Breast epithelium (tissue), 4 donors: ENCODE measurements at places on chromosomes 5 and 9.

DNA sequence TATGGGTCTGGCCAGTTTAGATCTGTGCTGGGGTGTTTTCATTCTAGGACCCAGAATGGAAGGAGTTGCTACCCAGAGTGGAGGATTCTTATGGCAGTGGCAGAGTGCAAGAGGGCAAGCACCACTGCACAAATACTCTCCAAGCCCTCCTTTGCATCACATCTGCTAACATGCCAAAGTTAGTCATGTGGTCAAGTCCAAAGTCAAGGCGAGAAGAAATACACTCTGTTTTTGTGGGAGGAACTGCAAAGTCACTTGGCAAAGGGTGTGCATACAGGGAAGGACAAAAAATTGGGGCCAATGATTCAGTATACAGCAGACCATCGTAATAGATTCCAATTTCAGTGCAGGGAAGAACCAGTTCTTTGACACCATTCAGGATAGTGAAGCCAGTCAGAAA is 43.9 kb upstream of the HMGCS1 start:
- no peak for DNase-seq

GRCh38 chr5:1744393-1745122 is 55.1 kb downstream of the MRPL36 start:
- peak; percentile 28 for DNase-seq

DNA sequence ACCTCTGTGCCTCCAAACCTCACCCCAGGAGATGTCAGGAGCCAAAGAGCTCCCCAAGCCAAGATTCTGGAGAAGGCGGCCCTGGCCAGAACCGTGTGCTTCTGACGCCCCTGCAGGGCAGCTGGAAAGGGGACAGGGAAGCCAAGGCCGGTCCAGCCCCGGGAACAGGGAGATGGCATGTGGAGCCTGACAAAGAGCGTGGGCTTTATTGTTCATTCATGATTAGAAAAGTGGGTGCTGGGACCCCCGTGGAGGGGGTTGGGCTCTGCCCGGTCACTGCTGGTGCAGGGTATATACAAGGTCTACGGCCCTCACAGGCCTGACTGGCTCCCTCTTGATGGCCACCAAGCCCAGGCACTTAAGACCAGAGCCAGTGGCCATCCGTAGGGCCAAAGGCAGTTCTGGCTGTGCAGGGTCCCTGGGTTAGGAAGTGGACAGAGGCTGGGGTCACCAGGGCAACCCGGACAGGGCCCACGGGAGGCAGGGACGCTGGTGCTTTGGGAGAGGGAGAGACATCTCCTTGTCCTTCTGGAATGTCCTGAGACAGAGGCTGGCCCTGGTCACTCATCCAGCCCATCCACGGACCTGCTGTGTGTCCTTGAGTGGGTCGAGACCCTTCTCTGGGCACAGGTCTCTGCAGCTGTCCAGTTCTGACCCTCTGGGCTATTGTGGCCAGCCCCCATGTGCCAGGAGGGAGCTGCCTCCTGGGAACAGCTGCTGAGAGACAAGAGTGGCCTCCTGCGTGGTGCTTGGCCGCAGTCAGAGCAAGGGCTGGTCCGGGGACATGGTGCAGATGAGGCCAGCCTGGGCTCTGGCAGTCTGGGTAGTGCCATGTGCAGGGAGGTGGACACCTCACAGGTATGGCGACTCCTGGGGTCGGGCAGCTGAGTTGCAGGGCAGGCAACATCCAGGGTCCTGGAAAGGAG is 12.5 kb downstream of the NINJ1 start:
- no peak for DNase-seq

DNA sequence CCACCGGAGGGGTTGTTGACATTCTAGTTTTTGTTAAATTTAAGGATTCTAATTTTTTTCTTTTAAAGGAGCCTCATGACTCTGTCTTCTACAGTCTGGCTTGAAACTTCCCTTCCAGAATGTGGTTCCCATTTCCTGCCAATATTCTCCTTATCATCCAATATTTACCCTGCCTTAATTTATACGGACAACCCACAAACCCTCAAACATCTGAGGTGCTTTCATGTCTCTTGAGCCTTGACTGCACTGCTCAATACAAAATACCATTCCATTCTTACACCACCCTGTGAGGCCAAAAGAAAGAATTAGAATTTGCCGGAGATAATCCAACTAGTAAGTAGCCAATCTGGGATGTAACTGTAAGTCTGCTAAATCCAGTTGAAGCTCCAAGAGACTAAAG is 346.5 kb downstream of the SPOCK1 start:
- DNase-seq = no peak

GRCh38 chr9:752681-753200 is 88.8 kb upstream of the DMRT1 start:
- no peak for DNase-seq

- no peak for DNase-seq
These were observed 74.0 kb downstream of the RXRA start for GRCh38 chr9:134400283-134400682.

- no peak for DNase-seq
These were observed 114.5 kb downstream of the GNA14 start for GRCh38 chr9:77533671-77534070.

DNA sequence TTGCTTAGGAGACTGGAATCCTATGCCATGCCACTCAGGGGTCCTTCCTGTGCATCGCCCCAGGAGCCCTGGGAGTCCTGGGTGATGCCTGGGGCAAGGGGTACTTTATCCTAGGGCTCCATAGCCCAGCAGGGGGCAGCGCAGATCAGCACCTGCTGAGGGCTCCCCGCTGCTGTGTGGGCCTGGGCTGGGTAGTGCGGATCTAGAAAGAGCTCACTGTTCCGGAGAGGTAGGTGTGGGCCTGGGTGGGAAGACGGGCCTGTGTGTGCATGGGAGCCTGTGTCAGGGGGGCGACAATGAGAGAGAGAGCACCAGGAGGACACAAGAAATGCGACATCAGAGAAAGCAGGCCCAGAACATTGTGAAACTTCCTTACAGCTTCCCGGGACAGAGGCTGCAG is 11.4 kb upstream of the DAB2IP start:
- DNase-seq = no peak

DNA sequence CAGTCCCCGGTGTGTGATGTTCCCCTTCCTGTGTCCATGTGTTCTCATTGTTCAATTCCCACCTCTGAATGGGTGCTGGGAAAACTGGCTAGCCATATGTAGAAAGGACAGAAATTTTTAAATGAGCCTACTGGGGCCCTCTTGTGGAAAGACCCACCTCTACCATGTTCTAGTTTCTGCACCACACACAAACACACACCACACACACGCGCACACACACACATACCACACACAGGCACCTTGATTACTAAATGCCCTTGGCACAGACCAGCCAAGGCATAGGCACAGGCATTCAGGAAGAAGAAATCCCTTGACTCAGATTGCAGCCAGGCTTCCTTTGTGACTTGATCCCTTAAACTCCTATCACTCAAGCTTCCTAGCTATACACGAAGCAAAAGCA is 60.5 kb downstream of the SIL1 start:
- DNase-seq = no peak

DNA sequence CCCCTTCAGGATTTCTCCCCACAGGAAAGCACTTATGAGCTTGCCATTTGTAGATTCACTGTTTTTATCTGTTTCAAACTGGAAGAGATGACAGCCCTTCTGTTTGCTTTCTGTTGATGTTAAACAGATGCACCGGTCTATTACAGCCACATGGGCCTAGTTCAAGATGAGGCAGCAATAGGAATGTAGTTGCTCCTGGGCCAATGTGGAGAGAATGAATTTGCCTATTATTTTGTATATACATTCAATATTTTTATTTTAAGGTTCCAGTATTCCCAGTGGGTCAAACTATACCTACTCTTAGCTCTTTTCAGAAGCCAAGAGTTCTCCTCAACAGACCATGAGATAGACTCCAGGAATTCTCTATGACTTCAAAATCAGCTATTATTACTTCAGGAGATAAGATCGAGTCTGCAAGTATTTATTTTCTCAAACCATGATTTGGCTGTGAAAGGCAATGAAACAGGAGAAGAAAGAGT is 461.6 kb downstream of the RASEF start:
- DNase-seq = no peak

DNA sequence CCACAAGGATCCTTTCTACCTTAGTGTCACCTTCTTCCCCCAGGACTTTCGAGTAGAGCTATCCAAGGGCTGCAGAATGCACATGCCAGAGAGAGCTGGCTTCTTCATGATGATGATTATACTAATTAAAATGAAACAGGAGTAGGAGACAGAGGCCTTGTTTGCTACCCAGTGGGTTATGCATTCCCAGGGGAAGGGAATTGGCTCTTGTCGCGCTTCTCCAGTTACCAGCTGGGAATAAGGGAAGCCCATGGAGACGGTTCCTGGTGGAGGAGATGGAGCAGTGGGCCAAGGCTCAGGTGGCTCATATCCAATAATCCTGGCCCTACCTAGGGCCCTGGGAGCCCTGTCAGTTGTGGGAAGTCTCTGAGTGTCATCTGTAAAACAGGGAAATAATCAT is 65.1 kb downstream of the WWC1 start:
- no peak for DNase-seq

DNA sequence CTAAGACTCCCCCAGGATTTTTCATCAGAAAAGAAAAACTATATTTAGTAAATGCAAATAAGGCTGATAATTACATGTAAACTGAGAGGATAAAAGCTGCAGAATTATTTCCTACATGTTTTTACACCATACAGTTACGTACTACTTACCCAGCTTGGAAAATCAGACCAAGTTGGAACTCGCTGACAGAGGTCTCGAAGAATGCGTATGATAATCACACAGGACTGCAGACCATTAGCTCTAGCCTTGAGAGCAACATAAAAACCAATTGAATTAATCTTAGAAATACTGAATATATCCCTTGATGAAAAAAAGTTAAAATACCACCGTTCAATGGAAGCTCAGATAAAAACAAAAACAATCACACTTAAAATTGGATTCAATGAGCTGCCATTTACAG is 65.6 kb downstream of the ZFR start:
- no peak for DNase-seq

GRCh38 chr5:58795327-58795726 is 212.5 kb downstream of the RAB3C start:
- no peak for DNase-seq

DNA sequence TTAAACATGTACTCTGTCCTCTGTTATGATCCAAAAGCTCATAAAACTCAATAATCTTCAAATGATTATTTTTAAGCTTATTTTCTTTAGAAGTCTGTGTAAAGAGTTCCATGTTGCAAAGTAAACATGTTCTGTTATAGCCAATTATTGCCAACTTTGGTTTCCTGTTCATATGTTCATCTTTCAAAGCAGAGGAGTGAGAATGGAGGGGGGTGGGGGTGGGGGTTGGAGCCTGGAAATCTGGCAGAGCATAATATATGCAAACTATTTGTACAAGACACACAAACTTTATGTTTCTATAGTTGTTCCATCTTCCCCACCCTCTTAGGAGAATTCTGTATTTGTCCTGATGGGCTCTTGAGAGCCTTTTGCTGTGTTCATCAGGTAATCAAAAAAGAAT is 135.0 kb downstream of the STARD4 start:
- no peak for DNase-seq

DNA sequence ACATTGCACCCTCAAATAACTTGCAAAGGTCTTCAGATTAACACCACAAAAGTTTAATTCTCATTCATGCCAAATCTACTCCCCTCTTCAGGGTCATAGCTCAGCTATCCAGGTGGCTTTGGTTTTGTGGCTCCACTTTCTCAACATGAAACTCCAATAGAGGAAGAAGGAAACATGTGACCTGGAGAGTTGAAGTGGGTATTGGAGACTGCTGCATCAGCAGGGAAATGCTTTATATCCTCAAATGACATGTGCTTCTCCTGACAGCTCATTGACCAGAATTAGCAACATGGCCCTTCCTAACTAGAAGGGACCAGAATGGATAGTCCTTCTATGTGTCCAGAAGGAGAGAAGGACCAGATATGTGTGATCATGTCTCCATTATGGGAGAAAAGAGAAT is 73.6 kb downstream of the TLR4 start:
- DNase-seq = no peak

- peak; percentile 32 for DNase-seq
These were observed 65.3 kb upstream of the EGFLAM start for GRCh38 chr5:38193015-38193581.

DNA sequence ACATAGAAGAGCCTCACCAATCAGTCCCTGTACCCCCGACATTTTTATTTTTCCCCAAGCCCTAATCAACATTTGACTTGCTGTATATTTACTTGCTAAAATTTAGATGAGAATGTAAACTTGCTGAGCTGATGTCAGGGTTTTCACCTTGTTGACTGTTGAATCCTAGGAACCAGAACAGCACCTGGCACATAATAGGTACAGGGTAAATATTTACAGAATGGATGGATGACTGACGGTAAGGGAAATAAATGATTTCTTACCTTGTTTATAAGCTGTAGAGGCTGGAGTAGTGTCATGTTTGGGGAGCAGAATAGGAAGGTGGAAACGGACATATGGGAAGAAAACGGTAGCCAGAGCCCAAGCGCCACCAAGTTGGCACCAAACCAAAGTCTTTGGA is 107.0 kb upstream of the NUDT12 start:
- DNase-seq = no peak

DNA sequence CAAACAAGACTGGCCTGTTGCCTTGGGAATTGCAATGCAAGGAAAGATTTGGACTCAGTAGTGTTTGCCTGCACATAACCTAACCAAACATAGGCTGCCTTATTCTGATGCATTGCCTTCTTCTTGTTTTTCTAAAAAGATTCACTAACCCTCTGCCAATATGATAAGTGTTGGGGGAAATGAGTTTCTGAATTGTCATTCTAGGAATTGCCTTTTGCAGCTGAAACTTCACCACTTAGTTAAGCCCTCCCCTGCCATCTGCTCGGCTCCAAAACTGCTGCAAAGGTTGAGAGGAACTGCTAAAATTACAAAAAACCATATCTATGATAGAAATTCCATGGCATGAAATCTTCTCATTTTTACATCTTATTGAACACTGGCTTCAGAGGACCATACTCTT is 41.6 kb upstream of the SPATA31D4 start:
- DNase-seq = no peak

GRCh38 chr5:24381861-24382489 is 262.8 kb downstream of the CDH10 start:
- DNase-seq = no peak

DNA sequence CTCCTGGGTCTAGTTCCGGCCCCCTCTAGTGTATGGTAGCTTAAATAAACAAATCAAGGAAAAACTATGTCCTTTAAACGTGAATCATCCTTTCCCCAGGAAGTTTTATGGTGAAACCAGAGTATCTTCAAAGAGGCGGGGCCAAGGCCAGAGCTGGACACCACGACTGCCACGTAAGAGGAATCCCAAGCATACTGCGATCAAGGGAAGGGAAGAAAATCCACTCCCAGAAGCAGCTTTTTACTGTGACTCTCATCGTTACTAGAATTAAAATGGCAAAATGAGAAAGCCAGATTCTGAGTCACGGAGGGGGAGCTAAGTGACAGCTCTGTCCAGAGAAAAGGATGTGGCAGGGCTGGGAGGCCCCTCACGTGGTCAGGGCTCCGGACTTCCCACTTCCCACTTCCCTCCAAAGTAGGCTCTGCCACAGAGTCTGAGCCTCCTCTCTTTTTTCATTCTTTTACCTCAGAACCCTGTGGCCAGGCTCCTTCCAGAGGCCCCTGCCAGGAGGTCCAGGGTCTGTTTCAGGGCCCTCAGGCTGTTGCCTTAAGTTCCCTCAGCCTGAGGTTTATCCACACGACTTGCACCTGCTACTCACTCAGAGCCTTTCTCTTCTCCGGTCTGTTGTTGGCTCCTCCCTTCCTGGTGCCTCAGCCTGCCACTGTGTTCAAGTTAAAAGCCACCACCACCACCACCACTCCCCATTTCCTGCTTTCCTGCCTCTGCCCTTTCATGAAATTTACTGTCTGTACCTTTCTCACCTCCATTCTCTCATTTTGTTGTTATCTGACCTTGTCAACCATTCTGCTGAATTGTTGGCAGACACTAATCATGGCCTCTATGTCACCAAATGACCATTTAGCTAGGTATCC is 1.4 kb upstream of the GLRX start:
- no peak for DNase-seq
